Left cardiac atrium (tissue), 4 donors: ENCODE measurements at places on chromosomes 4 and X.
A peak's percentile ranks its signal among the peaks of the same experiment; 100 is the strongest.

DNA sequence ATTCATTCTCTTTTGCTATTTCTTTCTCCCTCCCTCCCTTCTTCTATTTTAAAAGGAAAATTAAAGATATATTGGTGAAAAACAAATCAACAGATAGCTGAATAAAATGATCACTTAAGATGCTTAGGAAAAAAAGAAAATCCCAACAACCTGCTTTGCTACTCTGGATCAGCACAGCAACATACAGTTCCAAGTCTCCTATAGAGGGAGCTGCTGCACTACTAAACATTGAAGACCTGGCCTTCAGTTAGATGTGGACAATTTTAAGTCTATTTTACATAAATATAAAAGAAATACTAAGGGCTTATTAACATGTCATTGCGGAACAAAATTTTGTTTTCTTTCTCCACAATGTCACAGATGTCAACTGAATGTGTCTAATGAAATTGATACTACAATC is 226.4 kb downstream of the MAGEB5 start:
- no peak for DNase-seq

GRCh38 chr4:92305878-92306520 is 2.2 kb downstream of the GRID2 start:
- DNase-seq: peak; percentile 13

- no peak for DNase-seq
These were observed 571.1 kb downstream of the PCDH7 start for GRCh38 chr4:31291238-31291637.

DNA sequence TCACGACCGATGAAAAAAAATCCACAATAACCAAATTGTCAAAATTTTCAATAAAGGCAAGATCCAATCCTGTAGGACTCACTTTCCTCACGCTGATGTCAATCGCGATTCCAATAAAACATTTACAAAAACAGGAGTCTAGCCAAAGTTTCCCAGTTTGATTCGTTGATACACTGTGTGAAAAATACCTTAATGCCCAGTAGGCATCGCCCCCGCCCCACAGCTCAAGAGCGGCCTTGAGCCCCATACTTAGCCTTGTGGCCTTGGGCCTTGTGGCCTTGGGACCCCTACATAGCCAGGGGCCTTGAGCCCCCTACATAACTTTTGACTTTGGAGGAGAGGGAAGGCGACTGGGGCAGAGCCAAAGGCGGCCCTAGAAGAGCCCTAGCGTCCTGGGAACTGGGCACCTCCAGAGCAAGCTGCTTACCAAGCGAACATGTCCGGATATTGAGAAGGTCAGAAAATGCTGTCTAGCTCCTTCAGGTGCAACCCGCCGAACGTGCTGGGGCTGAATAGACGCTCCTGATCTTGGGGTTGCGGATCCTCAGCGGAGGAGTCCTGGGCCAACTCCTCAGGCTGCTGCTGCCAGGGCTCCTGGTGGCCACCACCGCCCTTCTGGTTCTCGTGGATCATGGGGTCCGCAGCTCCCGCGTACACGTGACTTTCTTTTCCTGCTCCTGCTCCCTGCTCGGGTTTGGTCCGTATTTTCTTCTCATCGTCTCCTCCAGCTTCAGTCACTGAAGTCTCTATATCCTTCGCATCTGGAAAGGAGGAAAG is 62.9 kb downstream of the RHOXF2B start:
- no peak for DNase-seq

DNA sequence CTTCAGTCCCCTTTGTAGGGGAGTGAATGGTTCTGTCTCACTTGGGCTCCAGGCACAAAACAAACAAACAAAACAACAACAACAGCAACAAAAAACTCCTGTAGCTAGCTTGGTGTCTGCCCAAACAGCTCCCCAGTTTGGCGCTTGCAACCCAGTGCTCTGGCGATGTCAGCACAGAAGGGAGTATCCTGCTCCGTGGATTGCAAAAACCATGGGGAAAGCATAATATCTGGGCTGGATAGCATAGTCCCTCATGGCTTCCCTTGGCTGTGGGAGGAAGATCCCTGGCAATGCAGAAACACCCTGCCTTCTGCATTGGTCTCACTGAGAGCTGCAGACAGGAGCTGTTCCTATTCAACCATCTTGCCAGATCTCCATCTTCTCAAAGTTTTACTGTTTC is 39.7 kb downstream of the UGT2B17 start:
- no peak for DNase-seq

- no peak for DNase-seq
These were observed 7.3 kb upstream of the PTPN13 start for GRCh38 chr4:86586626-86587380.

DNA sequence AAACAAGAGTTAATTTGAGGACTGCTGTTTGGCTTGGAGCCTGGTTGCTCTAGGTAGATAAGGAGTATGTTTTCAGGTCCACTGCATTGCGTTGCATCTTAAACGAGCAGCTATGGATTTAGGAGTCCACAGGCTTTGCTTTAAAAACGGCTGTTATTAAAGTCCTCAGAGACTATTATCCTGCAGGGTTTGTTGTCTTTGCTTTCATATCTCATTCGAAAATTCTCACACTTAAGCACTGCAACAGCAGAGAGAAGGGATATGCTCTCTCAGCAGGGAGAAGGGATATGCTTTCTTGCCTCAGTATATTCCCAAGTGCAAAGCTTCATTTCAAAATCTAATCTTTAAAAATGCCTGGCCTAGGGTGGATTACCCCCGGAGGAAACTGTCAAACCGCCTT is 444.7 kb upstream of the FTHL17 start:
- no peak for DNase-seq
